ENCODE measurements at places on chromosomes 2 and 18.
A peak's percentile ranks its signal among the peaks of the same experiment; 100 is the strongest.

DNA sequence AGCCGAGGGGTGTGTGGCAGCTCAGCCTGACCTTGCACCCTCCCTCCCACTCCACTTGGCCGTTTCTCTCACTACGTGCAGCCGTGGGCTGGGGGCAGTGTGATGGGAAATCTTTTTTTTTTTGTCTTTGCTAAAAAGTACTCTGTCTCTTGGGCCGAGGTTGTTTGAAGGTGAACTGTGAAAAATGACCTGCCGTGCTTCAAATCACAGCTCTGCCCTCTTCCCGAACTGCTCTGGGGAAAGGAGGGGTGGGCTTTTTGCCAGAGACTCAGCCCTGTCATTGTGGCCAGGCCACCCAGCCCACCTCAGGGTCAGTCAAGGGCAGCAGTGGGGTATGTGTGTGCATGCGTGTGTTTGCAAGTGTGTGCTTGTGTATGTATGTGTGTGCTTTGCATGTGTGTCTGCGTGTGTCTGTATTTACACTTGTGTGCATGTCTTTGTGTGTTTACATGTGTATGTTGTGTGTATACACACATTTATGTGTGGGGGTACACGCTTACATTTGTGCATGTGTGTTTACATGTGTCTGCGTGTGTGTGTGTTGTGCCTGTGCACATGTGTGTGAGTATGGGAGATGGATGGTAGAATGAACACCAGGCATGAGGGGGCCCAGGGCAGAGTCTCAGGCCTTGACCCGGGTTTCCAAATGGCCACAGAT is 61.3 kb upstream of the HAAO start:
- no peaks in the 10 kb centered on the region for H3K4me1 ChIP-seq
- H3K36me3 ChIP-seq, result no peaks in the 10 kb centered on the region
- no peaks in the 10 kb centered on the region for H3K27me3 ChIP-seq

DNA sequence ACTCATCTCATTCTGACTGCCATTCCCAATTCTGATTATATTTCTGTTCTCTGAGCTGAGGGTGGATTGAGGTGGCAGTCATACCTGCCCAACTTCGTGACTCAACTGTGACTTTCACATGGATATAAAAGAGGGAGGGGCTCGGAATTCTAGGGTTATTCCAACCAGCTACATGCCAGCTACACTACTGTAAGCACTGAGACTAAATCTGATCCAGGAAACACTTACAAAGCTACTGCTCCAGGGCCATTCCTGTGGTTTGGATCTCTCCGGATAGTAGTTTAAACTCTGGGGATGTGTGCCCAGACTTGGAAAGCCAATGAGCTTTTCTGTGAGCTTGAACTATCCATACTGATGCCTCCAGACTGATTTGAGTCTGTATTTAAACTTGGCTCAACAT is 7.9 kb downstream of the MAP2 start:
- no peaks in the 10 kb centered on the region for H3K36me3 ChIP-seq
- peaks cover 2% of the 10 kb centered on the region for H3K4me1 ChIP-seq
- no peak for DNase-seq
- H3K4me3 ChIP-seq, result no peak overlapping the region
- peak overlapping the region; percentile 33 for H3K27ac ChIP-seq

- H3K4me1 ChIP-seq, result no peaks in the 10 kb centered on the region
- no peak overlapping the region for H3K27ac ChIP-seq
- H3K4me3 ChIP-seq, result no peak overlapping the region
- no peaks in the 10 kb centered on the region for H3K36me3 ChIP-seq
Measured at GRCh38 chr2:240600451-240600961, 14.0 kb downstream of the CAPN10 start.

- H3K4me3 ChIP-seq, result no peak overlapping the region
- peaks cover 10% of the 10 kb centered on the region for H3K4me1 ChIP-seq
- no peak overlapping the region for H3K27ac ChIP-seq
- peaks cover 2% of the 10 kb centered on the region for H3K36me3 ChIP-seq
Measured at GRCh38 chr2:222903234-222904220, 42.7 kb downstream of the ACSL3 start.

DNA sequence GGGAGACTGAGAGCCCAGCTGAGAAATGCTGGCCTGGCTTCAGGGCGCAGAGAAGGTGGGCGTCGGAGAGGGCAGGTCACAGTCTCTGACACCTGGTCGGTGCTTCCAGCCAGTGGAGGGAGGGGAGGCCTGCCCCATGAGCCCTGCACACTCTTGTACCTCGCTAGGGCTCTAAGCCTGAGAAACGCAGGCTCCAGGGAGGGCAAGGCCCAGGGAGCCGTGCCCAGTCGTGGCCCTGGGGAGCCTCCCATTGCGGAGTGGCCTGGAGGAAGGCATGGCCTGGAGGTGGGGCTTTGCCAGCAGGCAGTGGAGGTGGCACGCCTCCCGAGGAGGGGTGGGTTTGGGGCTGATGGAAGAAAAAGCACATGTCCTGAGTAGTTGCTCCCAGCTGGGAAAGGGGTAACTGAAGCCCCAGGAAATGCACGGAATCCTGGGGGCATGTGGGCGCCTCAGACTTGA is 39.0 kb downstream of the MTERF4 start:
- no peak overlapping the region for H3K27ac ChIP-seq
- H3K4me3 ChIP-seq, result no peak overlapping the region
- H3K27me3 ChIP-seq, result no peaks in the 10 kb centered on the region
- H3K4me1 ChIP-seq, result no peaks in the 10 kb centered on the region
- no peak for DNase-seq

DNA sequence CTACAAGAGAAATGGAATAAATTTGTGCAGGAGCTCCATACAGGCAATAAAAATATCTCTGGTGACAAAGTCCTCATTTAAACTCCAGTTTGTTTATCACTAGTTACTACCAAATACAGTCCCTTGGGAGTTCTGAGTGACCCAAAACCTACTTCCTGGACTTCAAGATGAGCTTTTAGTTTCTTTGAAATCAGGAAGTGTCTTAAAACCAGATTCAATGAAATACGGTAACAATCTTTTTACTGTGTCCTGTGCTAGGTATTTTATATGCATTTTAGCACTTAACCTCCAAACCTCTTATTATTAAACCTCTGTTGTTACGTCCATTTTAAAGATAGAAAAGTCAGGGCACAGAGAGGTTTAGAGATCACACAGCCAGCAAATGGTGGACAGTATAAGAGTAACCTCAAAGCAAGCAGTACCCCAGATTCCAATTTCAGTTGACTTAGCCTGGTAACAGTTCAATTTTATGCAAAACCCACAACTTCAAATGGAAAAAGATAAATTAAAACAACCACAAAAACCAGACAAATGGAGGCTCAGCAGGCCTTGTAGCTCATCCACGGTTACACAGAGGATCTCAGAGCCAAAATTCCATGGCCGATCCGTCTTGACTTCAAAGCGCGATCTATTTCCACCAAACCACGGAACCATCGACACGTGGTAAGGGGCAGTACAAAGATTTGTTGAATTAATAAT is 1.3 kb upstream of the KCMF1 start:
- H3K27ac ChIP-seq, result peak overlapping the region; percentile 99
- H3K4me1 ChIP-seq, result peaks cover 4% of the 10 kb centered on the region
- H3K27me3 ChIP-seq, result no peaks in the 10 kb centered on the region
- peak overlapping the region; percentile 100 for H3K4me3 ChIP-seq
- DNase-seq, result no peak

- DNase-seq, result no peak
- H3K4me3 ChIP-seq, result no peak overlapping the region
- no peak overlapping the region for H3K27ac ChIP-seq
- H3K4me1 ChIP-seq, result no peaks in the 10 kb centered on the region
Measured at GRCh38 chr2:178143481-178143880, 31.2 kb downstream of the RBM45 start.

DNA sequence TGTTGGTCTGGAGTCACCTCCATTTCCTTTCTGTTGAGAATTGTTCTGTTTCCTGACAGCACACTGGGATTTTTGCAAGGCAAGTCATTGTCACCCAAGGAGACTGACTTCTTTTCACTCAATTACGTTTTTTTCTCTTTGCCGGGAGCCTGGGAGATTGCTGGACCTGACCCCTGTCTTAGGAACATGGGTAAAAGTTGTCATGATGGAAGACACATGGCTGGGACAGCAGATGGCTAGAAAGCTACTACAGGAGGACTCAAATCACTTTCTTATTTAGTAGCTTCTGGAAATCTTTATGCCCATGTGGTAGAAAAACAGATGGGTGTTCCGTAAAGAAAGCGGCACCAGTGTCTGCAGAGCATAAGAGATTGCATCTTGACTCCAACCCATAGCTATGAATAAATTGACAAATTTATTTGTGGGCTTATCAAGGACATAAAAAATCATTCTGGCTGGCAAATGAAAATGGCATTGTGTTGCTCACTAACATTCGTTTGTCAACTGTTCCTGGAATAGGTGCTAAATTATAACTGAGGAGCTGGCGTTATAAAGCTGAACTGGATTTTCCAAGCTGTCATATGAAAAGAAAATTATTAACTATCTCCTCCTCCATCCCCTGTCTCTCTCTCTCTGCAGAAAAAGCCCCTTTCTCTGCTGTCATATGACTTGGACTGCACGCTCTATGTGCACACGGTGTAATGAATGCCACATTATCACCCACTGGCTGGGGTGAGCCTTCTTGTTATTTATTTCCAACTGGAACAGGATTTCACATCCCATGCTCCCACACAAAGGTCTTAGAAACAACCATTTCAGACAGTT is 159.8 kb downstream of the SH3RF3 start:
- DNase-seq, result no peak
- H3K4me1 ChIP-seq, result peaks cover 9% of the 10 kb centered on the region
- H3K27ac ChIP-seq, result no peak overlapping the region
- H3K4me3 ChIP-seq, result no peak overlapping the region
- no peaks in the 10 kb centered on the region for H3K36me3 ChIP-seq
- H3K27me3 ChIP-seq, result no peaks in the 10 kb centered on the region

- no peak overlapping the region for H3K27ac ChIP-seq
- H3K36me3 ChIP-seq, result no peaks in the 10 kb centered on the region
- H3K27me3 ChIP-seq, result no peaks in the 10 kb centered on the region
- H3K4me3 ChIP-seq, result peak overlapping the region; percentile 84
Measured at GRCh38 chr18:3245185-3245564, 2.4 kb upstream of the MYL12A start.

DNA sequence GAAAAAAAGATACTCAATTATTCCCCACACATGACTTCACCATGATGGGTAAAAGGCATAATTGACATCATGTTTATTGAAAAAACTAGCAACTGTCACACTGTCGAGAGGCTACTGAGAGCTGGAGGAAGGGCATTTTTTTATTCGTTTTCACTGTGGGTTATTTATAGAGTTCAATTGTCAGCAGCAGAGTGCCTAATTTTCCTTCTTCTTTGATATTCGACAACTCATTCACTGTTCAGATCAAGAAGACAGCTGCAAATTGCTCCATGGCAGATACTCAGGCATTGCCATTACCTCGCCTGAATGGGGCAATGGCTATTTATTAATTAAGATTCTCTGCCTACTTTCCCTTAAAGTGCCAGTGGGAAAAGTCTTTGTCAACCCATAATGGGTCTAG is 197.5 kb upstream of the NRP2 start:
- H3K4me3 ChIP-seq, result no peak overlapping the region
- H3K27me3 ChIP-seq, result no peaks in the 10 kb centered on the region
- DNase-seq, result no peak
- H3K4me1 ChIP-seq, result no peaks in the 10 kb centered on the region

- H3K4me1 ChIP-seq, result peaks cover 2% of the 10 kb centered on the region
- no peak for DNase-seq
- no peak overlapping the region for H3K4me3 ChIP-seq
- H3K27ac ChIP-seq, result no peak overlapping the region
- no peaks in the 10 kb centered on the region for H3K27me3 ChIP-seq
Measured at GRCh38 chr2:55365303-55365702, 54.4 kb downstream of the CCDC88A start.

- no peaks in the 10 kb centered on the region for H3K36me3 ChIP-seq
- no peak overlapping the region for H3K27ac ChIP-seq
- no peaks in the 10 kb centered on the region for H3K27me3 ChIP-seq
- no peak overlapping the region for H3K4me3 ChIP-seq
- peaks cover 5% of the 10 kb centered on the region for H3K4me1 ChIP-seq
- no peak for DNase-seq
Measured at GRCh38 chr2:169507698-169508097, 1.8 kb upstream of the KLHL41 start.

DNA sequence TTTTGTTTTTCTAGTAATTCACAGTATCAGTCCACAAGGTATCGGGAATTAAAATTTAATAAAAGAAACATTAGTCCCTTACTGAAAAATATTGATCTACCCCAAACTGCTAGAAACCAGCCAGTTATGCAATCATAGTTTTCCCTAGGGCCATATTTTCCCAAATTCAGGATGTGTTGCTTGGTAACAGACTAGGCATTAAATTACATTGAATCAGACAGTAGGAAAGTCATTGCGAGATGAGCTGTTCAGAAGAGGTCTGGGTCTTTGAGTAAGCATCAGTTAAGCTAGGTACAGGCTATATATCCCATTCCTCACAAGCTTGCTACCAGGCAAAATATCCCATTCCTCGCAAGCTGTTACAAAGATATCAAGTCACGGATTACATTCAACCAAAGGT is 123.0 kb upstream of the CCDC150 start:
- H3K4me1 ChIP-seq, result no peaks in the 10 kb centered on the region
- H3K4me3 ChIP-seq, result no peak overlapping the region
- H3K36me3 ChIP-seq, result no peaks in the 10 kb centered on the region
- no peak for DNase-seq
- H3K27ac ChIP-seq, result no peak overlapping the region

- no peaks in the 10 kb centered on the region for H3K27me3 ChIP-seq
- DNase-seq, result no peak
- H3K4me3 ChIP-seq, result no peak overlapping the region
- no peaks in the 10 kb centered on the region for H3K36me3 ChIP-seq
Measured at GRCh38 chr2:187349326-187349944, 98.6 kb downstream of the CALCRL start.

DNA sequence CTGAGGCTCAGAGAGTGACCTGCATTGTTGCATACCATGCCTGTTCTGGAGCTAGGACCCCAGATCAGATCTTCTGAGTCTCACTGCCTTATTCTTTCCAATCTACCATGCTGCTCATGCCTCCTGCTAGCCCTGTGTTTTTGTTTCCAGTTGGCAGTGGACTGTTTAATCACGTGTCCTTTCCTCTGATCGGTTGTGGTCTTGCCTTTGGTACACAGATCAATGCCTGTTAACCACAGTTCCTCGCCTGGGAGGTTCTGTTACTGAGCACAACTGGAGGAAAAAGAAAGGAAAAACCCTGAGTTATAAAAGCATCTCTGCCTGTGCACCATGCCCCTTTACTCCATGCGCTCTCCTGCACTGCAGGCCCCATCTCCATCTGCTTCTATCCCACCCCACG is 329.1 kb downstream of the SETBP1 start:
- no peak overlapping the region for H3K27ac ChIP-seq
- H3K4me3 ChIP-seq, result no peak overlapping the region
- no peaks in the 10 kb centered on the region for H3K36me3 ChIP-seq
- H3K4me1 ChIP-seq, result peaks cover 2% of the 10 kb centered on the region
- DNase-seq, result no peak

DNA sequence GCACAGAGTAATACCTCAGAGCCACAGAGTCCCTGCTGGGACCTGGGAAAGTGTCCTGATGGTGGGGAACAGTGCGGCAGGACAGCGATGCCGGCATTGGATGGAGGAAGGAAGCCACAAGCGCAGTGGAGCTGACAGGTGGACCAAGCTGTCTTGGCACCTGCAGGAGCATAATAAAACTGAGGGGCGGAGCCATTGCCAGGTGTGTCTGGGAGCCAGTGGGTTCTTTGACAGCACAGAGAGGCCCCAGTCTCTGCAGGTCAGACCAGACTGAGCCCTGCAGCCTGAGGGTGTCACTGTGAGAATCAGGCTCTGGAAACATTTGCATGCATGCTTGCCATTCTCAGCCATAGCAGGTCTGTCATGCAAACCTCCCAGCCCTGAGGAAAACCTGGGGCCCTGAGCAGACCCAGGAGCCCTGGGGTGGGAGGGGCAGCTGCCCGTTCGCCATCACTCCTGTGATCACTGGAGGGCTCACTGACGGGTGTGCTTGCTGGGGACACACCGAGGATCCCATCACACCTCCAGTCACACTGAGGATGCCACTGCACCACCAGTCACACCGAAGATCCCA is 210.5 kb upstream of the HDAC4 start:
- no peak for DNase-seq
- H3K27me3 ChIP-seq, result no peaks in the 10 kb centered on the region
